ENCODE measurements at places on chromosomes 2 and 18. TPM values are rescaled to one million over a fixed set of nuclear protein-coding genes. Genes with fewer than 3 reads are reported as not detected.

DNA sequence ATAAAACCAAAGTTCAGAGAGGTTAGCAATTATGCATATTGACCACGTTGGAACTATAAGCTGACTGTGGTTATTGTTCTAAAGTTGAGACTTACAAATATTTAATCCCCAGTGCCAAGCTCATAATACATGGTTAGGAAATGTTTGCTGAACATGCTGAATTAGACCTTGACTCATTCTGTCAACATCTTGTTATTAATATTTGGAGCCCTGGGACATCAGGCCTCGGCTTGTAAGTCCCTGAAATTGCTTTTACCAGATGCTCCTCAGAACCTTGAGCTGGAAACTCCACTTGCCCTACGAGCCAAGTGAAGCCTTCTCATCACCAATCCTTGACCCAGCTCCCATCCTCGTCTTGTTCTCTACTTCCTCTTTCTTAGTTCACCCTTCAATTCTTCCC lies 21.2 kb downstream of the DYNAP start:
- H3K4me1 ChIP-seq, result no peaks in the 10 kb centered on the region
- no peaks in the 10 kb centered on the region for H3K27me3 ChIP-seq
- DNase-seq, result no peak
- H3K36me3 ChIP-seq, result no peaks in the 10 kb centered on the region
- H3K27ac ChIP-seq, result no peak overlapping the region
- H3K4me3 ChIP-seq, result no peak overlapping the region

DNA sequence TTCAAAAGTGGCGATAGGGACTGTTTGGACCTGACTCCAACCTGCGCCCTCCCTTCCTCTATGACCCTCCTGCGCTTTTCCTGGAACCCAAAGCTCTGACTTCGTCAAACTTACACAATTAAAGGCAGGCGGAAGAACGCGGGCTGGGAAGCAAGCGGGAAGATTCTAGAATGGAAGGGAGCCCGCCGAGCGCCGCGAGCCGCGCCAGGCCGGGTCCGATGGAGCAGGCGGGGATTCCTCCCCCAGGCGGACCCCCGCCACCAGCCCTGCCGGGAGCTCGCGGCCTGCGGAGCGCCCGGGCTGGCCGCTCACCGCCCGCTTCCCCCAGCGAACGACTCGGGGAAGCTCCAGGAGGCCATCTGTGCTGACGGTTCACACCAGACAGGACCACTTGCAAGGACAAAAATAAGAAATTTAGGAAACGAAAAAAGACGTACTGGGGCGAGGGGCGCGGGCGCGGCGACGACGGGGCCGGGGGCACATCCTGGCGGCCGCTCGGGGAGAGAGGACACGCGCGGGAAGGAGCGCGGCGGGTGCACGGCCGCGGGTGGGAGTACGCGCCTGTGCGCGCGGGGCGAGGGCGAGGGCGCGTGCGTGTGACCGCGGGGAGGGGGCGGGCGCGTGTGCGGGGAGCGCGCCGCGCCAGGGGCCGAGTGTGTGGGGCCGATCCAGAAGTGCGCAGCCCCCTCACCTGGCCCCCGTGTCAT lies 1.1 kb upstream of the SALL3 start:
- no peak overlapping the region for H3K27ac ChIP-seq
- no peak overlapping the region for H3K4me3 ChIP-seq
- no peak for DNase-seq
- peaks cover 16% of the 10 kb centered on the region for H3K4me1 ChIP-seq

DNA sequence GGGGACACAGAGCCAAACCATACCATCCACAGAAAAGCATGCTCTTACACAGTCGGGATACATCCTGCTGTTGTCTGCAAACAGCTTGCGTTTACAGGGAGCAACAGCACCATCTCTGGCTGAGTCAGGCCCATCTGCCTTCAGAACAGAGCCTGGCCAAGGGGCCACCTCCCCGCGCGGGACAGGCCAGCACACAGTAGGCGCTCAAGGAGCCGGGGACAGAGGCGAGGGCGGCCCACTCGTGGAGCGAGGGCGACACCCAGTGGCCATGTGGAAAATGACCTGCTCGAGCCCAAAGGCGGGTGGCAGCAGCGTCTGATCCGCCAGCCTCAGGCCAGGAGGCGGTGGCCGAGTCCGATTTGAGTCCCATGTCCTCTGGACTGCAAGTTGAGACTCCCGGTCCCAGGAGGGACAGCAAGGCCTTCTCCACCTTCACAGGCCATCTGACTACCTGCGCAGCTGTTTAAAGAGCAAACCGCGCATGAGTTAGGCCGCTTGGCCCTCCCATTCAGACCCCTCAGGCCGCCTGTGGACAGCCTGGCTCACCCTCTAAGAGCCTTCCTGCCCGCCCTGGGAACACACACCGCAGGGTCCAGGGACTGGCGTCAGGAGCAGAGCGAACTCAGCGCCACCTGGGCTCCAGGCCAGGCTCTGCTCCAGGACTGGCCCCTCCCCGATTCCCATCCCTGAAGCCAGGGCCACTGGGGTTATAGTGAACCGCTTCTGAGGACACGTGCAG lies 38.3 kb downstream of the TTC32 start:
- no peaks in the 10 kb centered on the region for H3K36me3 ChIP-seq
- H3K4me3 ChIP-seq, result peak overlapping the region; percentile 15
- peaks cover 3% of the 10 kb centered on the region for H3K4me1 ChIP-seq
- H3K27me3 ChIP-seq, result no peaks in the 10 kb centered on the region
- DNase-seq, result no peak

GRCh38 chr18:45106331-45106774 lies 425.7 kb downstream of the SETBP1 start:
- H3K36me3 ChIP-seq, result no peaks in the 10 kb centered on the region
- no peaks in the 10 kb centered on the region for H3K27me3 ChIP-seq
- no peak overlapping the region for H3K27ac ChIP-seq
- no peak overlapping the region for H3K4me3 ChIP-seq

GRCh38 chr2:203562268-203562667 lies 27.2 kb upstream of the RAPH1 start:
- H3K4me1 ChIP-seq, result peaks cover 13% of the 10 kb centered on the region
- peak overlapping the region; percentile 32 for H3K27ac ChIP-seq
- no peaks in the 10 kb centered on the region for H3K27me3 ChIP-seq
- no peak for DNase-seq

GRCh38 chr2:112832841-112833638 lies 3.5 kb downstream of the IL1B start:
- no peaks in the 10 kb centered on the region for H3K36me3 ChIP-seq
- no peaks in the 10 kb centered on the region for H3K27me3 ChIP-seq
- H3K4me3 ChIP-seq, result no peak overlapping the region
- H3K4me1 ChIP-seq, result peaks cover 9% of the 10 kb centered on the region
- no peak overlapping the region for H3K27ac ChIP-seq

GRCh38 chr2:194700726-194701125 lies 956.3 kb upstream of the SLC39A10 start:
- no peak for DNase-seq
- no peaks in the 10 kb centered on the region for H3K27me3 ChIP-seq
- H3K4me3 ChIP-seq, result no peak overlapping the region
- H3K27ac ChIP-seq, result no peak overlapping the region
- no peaks in the 10 kb centered on the region for H3K36me3 ChIP-seq

- no peak overlapping the region for H3K4me3 ChIP-seq
- no peak for DNase-seq
- H3K4me1 ChIP-seq, result no peaks in the 10 kb centered on the region
- H3K27me3 ChIP-seq, result no peaks in the 10 kb centered on the region
- no peak overlapping the region for H3K27ac ChIP-seq
- no peaks in the 10 kb centered on the region for H3K36me3 ChIP-seq
Observed at GRCh38 chr2:29106980-29107388, 8.2 kb upstream of the CLIP4 start.

DNA sequence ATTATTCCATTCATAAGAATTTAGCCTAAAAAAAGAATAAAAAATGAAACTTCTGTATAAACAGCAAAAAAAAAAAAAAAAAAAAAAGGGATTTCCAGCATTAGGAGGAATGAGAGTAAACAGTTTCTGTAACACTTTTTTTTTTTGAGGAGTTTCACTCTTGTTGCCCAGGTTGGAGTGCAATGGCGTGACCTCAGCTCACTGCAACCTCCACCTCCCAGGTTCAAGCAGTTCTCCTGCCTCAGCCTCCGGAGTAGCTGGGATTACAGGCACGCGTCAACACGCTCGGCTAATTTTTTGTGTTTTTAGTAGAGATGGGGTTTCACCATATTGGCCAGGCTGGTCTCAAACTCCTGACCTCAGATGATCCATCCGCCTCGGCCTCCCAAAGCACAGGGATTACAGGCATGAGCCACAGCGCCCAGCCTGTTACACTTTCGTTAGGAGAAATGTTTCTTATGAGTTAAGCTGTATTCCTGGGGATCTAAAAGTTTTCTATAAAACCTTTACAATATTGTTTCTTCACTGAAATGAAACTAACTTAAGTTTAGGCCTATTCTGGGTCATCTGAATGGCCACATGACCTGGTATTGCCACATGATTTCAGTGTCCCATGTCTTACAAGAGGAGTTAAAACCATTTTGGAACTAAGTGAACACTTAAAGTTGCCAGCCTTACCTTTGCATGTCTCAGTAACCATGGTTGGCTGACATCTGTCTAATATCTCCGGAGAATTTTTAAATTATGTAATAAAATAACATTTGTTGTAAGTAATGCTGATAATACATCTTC lies 17.5 kb downstream of the SMAD2 start:
- no peak for DNase-seq
- H3K27ac ChIP-seq, result peak overlapping the region; percentile 47
- H3K27me3 ChIP-seq, result no peaks in the 10 kb centered on the region

- H3K36me3 ChIP-seq, result no peaks in the 10 kb centered on the region
- no peaks in the 10 kb centered on the region for H3K4me1 ChIP-seq
- H3K27me3 ChIP-seq, result no peaks in the 10 kb centered on the region
- DNase-seq, result no peak
Observed at GRCh38 chr18:10682368-10682714, 156.5 kb downstream of the NAPG start.

RTKN gene
- total RNA-seq, result 8.7 TPM

DNA sequence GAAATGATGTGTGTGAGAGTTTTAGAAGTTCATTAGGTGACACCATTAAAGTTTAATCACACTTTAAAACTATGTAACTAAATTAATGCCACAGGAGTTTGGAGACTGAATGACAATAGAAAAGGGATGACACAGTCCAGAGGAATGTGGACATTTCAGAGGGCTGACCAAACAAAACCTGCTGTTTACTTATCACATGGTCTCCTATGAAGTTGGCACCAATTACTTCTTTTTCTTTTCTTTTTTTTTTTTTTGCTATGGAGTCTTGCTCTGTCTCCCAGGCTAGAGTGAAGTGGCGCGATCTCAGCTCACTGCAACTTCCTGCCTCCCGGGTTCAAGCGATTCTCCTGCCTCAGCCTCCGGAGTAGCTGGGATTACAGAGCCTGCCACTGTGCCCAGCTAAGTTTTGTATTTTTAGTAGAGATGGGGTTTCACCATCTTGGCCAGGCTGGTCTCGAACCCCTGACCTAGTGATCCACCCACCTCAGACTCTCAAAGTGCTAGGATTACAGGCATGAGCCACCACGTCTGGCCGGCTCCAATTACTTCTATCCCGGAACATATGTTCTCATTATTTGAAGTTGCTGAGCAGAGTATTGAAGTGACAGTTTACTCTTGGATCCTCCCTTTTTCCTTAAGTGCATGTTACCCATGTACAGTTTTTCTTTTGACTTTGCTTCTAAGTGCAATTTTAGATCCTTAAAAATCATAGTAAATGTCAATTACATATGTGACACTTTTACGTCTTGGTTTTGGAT lies 4.3 kb downstream of the AGPS start:
- no peaks in the 10 kb centered on the region for H3K27me3 ChIP-seq
- no peaks in the 10 kb centered on the region for H3K36me3 ChIP-seq
- H3K27ac ChIP-seq, result peak overlapping the region; percentile 38
- no peak for DNase-seq
- H3K4me3 ChIP-seq, result no peak overlapping the region
- peaks cover 42% of the 10 kb centered on the region for H3K4me1 ChIP-seq

DNA sequence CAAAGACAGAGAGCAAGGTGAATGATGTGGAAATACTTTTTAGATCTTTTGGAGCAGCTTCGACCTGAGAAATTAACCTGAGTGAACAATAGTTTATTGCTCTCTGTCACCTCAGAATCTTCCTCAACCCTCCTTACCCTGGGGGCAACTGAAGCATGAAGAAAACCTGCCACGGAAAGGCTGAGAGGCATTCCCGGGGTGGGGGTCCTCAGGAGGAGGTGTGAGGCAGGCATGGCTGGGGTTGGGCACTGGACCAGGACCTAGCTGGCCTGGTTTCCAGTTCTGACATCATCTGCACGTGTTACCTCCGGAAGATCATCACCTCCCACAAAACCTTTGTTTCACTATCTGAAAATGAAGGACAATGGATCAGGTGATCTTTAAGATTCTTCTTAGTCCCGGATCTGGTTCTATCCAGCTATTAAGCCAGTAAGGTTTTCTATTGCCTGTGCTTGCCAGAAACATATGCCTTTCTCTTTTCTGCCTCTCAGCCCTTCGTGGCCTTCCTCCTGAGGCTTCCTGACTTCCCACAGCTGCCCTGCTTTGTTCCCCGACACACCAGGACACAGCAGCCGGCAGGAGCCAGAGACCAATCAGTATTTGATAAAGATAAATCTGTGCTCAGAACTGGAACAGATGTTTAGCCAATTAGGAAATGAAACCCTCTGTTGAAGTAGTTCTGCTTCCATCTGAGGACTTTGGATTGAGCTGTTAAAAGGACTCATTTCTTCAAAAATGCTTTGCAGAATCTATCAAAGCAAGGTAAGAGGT lies 232.5 kb downstream of the TDRD15 start:
- no peak overlapping the region for H3K4me3 ChIP-seq
- no peak for DNase-seq
- H3K27ac ChIP-seq, result no peak overlapping the region
- H3K36me3 ChIP-seq, result no peaks in the 10 kb centered on the region
- no peaks in the 10 kb centered on the region for H3K4me1 ChIP-seq

LRPPRC gene
- 44.6 TPM for total RNA-seq

FOXI3 gene
- total RNA-seq, result not detected

COL5A2 gene
- 66.9 TPM for total RNA-seq

CCDC150 gene
- 0.58 TPM for total RNA-seq

All from esophagus muscularis mucosa (tissue), 4 donors.